ENCODE measurements at places on chromosomes 6 and 20. TPM values are rescaled to one million over a fixed set of nuclear protein-coding genes. Genes with fewer than 3 reads are reported as not detected.

GRCh38 chr20:15831201-15831600 lies 742.0 kb downstream of the KIF16B start:
- DNase-seq = no peak

GRCh38 chr20:55004044-55004443 lies 528.7 kb downstream of the DOK5 start:
- no peak for DNase-seq

GRCh38 chr20:29452186-29452585 lies 1805.3 kb upstream of the DEFB115 start:
- DNase-seq = no peak

- DNase-seq = no peak
Measured at GRCh38 chr20:62049342-62050165, 16.1 kb downstream of the TAF4 start.

- DNase-seq = no peak
Measured at GRCh38 chr20:5831539-5832237, 81.5 kb downstream of the SHLD1 start.

- no peak for DNase-seq
Measured at GRCh38 chr20:53894707-53895384, 175.5 kb downstream of the BCAS1 start.

DNA sequence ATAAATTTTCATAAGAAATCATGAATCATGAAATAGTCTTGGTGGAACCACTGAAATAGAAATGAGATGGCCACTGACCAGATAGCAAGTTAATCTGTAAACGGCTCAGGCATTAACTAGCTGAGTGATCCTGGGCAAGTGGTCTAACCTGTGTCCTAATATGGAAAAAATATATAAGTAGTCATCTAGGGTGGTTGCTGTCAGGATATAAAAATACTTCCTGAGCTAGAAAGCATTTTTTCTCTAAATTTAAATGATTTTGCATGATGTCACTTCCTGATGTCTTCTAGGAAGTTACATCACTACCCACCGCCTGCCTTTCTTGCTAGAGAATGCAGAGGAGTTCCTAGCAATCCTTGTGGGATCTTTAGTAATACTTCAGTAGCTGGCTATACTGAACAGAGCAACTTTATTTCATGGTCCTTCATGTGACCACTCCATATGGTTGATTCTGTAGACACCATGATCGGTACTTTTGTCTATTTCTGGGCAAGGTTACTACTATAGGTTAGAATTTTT lies 228.1 kb upstream of the CEP162 start:
- DNase-seq = no peak

DNA sequence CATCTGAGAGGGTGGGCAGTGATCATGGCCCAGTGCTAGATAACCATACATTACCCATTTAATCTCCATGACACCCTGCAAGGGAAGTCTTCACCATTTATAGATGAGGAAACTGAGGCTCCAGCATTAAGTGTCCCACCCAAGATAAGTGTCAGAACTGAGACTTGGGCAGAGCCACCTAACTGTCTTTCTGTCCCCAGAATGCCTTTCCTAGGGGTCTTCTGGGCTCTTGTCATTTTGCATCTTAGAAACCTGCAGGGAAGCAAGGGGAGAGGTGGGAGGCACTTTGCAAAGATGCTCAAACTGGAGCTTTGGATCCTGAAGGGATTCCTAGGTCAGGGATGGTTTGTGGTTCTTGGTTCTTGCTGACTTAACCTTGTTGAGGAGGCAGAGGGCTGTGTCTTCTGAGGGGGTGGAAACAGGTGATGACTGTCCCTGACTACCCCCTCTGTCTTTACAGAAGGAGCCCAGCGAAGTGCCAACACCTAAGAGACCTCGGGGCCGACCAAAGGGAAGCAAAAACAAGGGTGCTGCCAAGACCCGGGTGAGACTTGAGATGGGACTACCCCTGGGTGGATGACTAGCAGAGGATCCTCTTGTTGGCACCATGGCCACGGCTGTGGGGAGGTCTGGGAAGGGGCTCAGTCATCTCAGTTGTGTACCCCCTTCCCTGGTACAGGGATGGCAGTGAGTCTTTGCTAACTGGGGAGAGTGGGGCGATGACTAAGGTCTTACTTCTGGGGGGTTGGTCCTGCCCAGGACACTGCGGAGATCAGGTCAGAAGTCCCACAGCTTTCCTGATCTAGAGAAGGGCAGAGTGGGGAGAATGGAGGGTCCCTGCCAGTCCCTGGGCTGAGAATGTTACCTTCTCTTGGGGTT lies 5.8 kb downstream of the HMGA1 start:
- no peak for DNase-seq

DNA sequence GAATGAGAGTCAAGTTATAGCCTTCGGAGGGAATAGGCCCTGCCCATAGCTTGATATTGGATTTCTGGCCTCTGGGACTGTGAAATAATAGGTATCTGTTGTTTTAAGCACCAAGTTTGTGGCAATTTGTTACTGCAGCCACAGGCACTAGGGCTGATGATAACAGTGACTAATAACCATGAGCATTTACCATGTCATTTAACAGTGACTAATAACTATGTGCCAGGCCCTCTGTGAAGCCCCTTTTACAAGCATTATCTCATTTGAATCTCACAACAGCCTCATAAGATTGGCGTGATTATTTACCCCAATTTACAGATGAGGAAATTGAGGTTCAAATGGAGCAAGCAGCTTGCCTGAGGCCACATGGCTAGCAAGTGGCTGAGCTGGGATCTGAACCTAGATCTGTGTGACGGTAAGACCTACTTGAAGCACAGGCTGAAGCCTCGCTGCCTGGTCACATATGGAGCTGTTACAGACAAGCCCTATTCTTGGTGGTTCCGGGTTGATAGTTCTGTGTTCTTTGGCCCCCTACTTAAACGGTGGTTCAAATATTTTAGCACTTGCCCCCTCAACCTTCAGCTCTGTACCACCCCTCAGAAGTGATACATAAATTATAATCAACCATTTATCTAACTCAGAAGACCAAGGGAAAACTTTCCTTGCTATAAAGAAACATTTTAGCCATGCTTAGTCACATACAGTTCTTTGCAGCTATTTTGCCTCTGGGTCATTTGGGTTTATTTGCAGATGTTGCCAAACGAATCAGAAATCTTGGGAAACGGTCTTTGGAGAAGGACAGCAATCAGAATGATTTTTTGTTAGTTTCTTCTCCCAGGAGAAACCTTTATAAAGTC lies 98.3 kb downstream of the ELOVL5 start:
- no peak for DNase-seq

- DNase-seq = no peak
Measured at GRCh38 chr6:111761783-111762312, 111.4 kb downstream of the FYN start.

DNA sequence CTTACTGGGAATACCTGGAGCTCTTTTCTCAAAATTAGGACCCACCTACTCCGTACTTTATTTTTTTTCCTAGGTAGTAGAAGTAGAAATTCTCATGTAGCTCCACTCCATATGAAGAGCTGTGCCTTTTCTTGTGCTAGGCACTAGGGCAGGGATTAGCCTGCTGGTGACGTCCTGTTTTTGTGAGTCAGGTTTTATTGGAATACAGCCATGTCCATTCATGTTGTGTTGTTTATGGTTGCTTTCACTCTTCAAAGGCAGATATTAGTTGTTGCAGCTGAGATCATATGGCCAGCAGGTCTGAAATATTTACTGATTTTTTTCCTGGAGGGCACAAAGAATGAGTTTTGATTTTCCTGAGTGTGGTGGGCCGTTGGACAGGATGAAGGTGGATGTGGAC lies 20.5 kb downstream of the XRN2 start:
- no peak for DNase-seq

DNA sequence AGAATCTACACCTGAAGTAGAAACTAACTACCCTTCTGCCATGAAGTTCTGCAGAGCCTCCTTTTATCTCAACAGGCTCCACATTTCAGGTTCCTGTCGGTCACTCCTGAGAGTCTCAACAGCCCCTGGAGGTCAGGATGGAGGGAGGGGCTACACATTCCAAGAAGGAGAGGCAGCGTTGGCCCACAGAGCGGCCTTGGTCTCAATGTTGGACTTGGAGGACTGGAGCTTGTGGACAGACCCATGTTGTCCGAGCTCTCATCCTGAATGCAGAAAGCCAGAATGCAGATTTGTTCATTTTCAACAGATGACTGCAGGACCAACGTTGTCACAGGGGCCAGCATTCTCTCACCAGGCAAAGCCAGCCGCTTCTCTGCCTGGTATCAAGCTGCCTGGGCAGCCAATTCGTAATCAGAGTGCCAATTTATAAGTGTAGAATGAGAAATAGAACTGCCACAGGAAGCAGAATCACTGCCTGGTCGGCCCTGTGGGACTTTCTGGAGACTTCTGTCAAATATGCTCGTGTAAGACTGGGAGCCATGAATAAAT lies 212.5 kb upstream of the SNX9 start:
- DNase-seq = no peak

- no peak for DNase-seq
Measured at GRCh38 chr20:60502881-60503280, 544.7 kb downstream of the CDH26 start.

- DNase-seq = no peak
Measured at GRCh38 chr6:1552296-1552761, 57.4 kb upstream of the FOXC1 start.

GRCh38 chr20:3093861-3094361 lies 9.4 kb upstream of the AVP start:
- DNase-seq = no peak

GRCh38 chr6:55980627-55981211 lies 105.3 kb upstream of the BMP5 start:
- no peak for DNase-seq

DNA sequence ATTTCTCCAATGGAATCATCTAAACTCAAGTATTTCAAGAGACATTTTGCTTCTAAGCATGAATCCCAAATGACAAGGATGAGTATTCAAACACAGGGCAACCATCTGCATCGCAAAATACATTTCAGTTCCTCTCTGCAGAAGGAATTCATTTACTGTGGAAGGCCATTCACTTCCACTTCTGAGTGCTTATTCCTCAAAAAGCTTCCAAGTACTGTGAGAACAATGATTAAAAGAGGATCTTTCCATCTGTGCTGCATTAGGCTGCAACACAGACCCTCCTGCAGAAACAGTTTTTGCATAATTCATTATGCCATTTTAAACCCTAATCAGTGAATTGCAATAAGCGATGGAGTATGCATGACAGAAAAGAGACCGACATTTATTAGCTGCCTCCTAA lies 52.5 kb downstream of the ARHGAP18 start:
- DNase-seq = no peak

DNA sequence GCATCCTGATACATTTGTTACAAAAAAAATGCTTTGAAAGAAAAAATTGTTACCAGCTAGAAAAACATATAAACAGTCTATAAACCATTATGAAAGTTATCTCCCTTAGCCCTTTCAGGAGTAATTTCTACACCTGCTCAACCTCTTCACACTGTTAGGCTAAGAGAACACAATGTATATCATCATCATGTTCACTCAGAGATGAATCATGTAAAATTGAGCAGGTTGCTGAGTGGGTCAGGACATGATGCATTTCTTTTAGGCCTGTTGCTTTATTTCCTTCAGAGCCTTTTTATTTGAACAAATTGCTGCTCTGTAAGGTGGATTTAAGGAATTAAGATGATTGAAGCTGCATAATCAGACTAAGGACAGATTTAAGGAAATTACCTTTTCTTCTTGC lies 531.3 kb upstream of the MAN1A1 start:
- no peak for DNase-seq

DNA sequence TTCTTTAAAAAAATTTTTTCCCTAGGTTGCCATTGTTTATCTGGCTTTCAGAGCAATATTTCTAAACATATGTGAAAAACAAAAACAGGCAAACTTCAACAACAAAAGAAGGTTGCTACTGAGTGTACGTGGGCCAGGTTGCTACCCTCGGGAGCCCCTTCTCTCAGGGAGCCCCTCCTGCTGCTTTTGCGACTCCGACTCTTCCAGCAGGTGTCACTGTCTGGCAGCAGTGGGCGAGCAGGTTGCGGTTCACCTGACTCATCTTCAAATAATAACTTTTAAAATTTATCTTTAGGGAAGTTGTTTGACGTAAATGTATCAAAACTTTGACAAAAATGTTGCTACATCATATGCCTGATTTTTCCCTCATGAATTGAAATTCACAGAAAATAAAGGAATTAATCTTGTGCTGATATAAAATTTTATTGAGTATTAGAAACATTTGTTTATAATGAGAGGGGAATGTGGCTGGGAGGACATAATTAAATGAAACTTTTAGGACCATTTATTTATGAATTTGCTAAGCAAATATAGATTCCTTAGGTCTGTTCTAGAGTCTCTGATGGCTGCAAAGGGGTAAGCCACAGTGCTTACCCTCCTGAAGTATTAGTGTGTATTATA lies 138.8 kb downstream of the HIVEP1 start:
- no peak for DNase-seq

GRCh38 chr6:144582939-144583613 lies 297.9 kb downstream of the UTRN start:
- DNase-seq = peak; percentile 45

GRCh38 chr20:53534037-53534436 lies 59.6 kb downstream of the ZNF217 start:
- no peak for DNase-seq

DNA sequence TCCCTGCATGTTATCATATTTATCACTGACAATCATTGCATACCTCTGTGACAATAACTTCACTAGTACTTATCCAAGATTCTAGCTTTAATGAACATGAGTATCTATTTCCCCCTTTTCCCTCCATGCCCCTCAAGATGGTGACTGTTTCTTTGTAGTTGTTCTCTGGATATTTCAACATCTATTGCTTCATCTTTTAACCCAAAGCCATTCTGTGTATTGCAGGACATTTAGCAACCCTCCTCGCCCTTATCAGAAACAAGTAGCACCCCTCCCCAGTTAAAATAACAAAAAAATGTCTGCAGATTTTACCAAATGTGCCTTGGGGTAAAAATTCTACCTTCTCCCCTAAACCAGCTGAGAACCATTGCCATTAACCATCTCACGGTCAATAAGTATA lies 979.8 kb upstream of the MANEA start:
- no peak for DNase-seq

- DNase-seq = no peak
Measured at GRCh38 chr20:22821796-22822195, 213.3 kb upstream of the SSTR4 start.

- DNase-seq = no peak
Measured at GRCh38 chr6:41451515-41452163, 94.5 kb upstream of the FOXP4 start.

DNA sequence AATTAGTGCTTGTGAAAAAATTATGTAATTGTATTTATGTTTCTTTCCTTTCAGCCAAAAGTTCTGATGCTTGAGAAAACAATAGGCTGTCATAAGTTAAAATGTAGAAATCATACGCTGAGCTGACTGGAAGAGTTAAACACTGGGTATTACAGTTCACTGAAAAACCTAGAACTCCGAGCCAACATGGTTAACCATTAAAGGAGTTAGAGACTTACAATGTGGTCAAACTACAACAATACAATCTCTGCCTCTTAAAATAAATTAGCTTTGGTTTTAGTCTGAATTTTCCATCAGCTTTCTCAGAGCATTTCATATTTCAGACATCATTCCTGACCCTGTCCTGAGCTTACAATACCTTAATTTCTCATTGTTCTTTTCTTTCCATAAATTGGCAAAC lies 91.0 kb downstream of the COL12A1 start:
- no peak for DNase-seq

Gene EYS
- polyA plus RNA-seq = not detected

Gene TNFRSF21
- polyA plus RNA-seq = 5.4 TPM

Gene IL20RA
- 0.19 TPM for polyA plus RNA-seq

Gene CGA
- polyA plus RNA-seq = 0.40 TPM

Gene CALHM6
- polyA plus RNA-seq = 1.3 TPM

Gene FRK
- 1.4 TPM for polyA plus RNA-seq

Gene DLK2
- 8.1 TPM for polyA plus RNA-seq

Gene BACH2
- polyA plus RNA-seq = 0.24 TPM

Gene GFOD1
- polyA plus RNA-seq = 16.2 TPM

Gene EEF1A2
- polyA plus RNA-seq = 1,345 TPM

Gene SYNDIG1
- 8.4 TPM for polyA plus RNA-seq

Gene FNDC11
- 0.14 TPM for polyA plus RNA-seq

Gene NMBR
- polyA plus RNA-seq = not detected
